ENCODE measurements at places on chromosomes 2 and 18. TPM values are rescaled to one million over a fixed set of nuclear protein-coding genes. Genes with fewer than 3 reads are reported as not detected.

DNA sequence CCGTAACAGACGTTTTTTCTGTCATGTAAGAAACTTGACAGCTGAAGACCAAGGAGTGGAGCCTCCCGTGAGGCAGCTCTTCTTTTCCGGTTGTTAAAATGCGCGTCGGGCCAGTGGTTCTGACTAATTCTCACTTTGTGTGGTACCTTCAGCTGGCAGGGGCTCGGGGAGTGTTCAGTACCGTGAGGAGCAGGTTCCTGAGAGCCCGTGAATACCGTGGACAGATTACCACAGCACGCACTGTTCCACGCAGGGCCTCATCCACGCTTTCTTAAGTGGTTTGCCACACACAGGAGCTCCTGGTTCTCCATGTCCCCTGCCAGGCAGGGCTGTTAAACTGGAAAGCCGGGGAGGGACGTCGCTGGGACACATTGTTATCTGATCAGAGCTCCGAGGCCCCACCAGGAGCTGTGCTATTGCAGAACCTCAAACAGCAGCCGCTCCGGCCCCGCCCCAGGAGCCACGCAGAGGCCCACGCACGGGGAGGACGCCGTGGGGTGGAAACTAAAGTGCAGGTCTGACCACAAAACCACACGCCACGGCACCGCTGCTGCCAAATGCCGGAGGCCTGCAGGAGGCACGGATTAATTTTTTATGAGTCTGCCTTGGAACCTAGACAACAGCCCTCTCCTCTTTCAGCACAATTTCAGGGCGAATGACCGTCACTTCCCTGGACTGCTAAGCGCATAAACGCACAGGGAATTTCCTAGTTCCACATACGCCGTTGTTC lies 43.3 kb downstream of the NFATC1 start:
- no peak for DNase-seq

- no peak for DNase-seq
These were observed 36.6 kb downstream of the SLC14A1 start for GRCh38 chr18:45760462-45761036.

DNA sequence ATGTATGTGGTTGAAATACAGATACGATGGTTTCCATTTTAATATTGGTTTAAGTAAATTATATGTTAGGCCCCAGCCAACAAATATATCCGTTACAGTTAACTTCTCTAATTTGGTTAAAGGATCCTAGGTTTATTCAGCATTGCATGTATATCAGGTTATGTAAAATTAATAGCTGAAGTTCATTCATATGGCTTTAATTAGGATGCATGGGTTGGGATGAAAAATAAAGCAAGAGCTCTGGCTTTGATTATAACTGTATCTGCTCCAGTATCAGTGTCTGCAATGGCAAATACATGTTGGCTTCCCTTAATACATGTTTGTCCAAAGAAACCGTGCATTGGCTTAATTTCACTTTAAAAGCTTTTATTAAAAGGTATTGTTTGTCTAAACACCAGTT lies 435.7 kb upstream of the SETBP1 start:
- DNase-seq: no peak

DNA sequence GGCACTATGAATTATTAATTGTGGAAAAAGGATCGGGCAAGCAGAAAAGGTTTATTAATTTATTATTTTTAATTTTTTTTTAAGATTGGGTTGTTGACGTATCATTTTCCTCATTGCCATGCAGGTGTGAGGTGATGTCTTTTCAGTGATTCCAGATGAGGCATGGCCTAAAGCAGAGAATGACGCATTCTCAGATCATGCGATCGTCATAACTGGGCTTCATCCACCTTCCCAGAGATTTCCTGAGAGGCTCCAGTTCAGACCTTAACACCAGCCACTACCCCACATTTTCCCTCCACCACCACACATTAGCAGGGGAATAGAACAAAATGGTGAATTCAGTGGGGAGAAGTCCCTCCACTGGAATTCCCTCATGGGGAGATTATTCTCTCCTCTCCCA lies 518.4 kb upstream of the SPHKAP start:
- no peak for DNase-seq

DNA sequence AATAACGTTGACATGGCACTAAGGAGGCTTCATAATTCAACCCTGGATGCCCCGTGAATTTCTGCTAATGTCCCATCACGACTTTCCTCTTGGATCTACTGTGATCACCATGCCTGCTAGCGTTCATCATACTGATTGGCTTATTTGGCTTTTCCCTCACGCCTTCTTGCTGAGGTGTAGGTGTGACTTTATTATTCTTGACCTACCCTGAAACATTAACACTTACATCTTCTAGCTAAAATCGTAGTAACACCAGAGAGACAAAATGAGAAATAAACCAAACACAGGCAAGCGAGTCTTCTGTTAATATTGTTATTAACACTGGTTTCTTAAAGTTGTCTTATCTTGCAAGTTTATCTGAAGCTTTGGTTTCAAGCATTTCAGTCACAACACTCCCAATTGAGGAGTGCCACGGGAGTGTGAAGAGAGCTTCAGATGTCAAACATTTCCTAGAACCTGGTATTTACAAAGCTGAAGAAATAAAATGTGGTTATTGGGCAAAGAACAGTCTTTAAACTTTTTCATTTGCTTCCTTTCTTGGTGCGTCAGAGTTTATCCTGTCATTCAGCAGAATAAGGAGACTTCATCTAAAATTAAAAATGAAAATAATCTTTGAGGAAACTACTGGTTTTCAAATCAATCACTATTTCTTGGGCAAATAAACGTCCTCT lies 15.4 kb upstream of the STAT1 start:
- DNase-seq: no peak

GRCh38 chr2:205171261-205171940 lies 510.9 kb upstream of the NRP2 start:
- no peak for DNase-seq

- DNase-seq: no peak
These were observed 5.1 kb downstream of the HNMT start for GRCh38 chr2:137969418-137969765.

DNA sequence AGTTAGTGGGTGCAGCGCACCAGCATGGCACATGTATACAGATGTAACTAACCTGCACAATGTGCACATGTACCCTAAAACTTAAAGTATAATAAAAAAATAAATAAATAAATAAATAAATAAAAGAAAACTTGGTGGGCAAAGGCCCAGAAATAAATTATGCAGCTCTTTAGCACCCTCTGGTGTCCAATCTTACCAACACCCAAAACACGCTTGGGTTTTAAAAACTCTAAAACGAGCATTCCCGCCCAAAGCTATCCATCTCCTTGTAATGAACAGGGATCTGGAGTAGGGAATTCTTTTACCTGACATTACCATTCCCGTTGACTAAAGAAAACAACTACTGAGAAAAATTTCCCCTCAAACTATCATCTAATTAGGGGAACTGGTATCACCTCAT lies 2005.9 kb upstream of the CELF4 start:
- no peak for DNase-seq

DNA sequence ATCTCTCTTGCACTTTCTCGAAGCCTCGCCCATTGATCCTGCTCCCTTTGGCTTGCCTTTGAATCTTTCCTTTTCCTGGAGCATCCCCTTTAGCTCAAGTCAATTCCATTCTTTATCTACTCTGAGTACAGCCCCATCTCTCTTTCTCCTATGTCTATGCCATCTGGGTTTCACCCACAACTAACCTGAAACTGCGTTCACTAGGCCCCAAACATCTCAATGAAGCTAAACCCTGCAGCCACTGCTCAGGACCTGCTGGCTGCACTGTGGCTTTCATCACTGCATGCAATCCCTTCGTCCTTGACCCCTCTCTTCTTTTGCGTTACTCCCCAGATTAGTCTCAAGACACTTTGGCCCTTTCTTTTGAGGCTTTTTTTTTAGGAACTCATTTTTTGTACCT lies 81.6 kb upstream of the CYRIA start:
- no peak for DNase-seq

- DNase-seq: no peak
These were observed 760.4 kb downstream of the ADCYAP1 start for GRCh38 chr18:1665079-1665478.

- no peak for DNase-seq
These were observed 215.7 kb downstream of the MGAT5 start for GRCh38 chr2:134469516-134470115.

- DNase-seq: no peak
These were observed 249.2 kb downstream of the NAPG start for GRCh38 chr18:10775026-10775425.

DNA sequence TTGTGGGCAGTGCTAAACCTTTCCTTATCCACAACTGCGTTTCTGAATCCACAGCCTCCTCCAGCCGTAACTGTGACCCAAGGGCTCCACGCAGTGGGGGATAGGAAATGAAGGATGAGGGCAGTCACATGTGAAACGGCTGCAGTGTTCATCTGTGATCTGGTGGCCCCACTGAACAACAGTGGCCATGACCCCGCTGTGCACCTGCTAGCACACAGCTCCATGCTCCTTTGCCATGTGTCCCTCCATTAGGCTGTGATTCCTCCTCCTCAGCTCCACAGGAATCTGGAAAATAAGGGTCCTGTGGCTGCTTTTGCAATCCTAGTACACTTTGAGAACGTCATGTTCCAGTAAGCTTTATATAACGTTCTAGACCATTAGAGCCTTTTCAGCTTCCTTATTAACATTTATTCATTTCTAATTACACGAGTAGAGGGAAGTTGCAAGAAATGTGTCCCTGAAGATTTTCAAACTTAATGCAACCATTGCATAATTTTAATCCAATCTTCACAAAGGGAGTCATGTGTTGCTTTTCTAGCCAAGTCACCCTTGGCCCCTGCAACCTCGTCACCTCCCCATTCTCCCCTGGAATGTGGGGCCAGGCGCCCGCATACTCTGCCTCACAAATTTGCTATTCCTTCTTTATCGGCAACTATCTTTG lies 7.1 kb upstream of the NAPG start:
- DNase-seq: no peak

DNA sequence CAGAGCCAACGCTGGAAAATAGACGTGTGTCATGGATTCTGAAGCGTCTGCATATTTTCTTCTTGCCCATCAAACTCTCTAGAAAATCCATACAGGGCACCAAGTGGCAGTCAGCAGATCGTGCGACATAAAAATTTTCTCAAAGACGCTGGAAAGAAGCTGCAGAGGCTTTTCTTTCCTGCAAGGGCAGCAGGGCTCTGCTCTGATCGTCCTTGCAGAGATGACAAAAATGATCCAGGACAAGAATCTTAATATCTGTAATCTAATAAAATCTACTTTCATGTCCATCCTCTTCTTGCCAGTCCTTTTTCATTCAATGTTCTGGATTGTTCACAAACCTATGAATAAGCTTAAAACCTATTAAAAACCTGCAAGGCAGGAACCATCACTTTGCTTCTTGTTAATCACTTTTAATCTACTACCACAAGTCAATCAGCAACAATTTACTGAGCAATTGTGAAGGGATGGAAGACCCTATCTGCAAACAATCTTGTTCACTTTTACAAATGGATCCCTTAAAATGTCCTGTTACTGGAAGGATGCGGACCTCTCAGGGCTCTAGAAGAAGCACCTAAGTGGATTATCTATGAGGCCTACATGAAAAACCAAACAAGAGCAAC lies 93.6 kb downstream of the MREG start:
- DNase-seq: no peak

- DNase-seq: no peak
These were observed 526 bp downstream of the CHN1 start for GRCh38 chr2:175004730-175004979.

DNA sequence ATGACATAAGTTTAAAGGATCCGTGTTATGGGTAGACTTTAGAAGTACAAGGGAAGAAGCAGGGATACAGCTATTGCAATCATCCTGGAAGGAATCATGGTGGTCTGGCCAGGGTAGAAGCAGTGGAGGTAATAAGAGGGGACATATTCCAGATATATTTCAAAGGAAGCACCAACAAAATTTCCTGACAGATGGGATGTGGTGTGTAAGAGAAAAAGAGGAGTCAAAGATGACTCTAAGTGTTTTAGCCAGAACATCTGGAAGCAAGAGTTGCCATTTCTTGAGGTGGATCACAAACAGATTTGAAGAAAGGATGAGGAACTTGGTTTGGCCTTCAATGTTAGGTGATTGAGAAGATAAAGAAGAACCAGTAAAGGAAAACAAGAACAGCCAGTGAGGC lies 133.1 kb upstream of the CTAGE1 start:
- DNase-seq: no peak

DNA sequence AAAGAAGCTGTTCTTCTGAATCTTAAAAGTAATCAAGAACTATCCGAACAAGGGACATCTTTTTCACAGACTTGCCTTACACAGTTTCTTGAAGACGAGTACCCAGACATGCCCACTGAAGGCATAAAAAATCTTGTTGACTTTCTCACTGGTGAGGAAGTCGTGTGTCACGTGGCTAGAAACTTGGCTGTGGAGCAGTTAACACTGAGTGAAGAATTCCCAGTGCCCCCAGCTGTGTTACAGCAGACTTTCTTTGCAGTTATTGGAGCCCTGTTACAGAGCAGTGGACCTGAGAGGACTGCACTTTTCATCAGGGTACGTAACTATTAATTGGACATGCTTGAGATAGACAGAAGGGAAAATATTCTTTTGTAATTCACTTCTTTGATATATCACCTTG lies 2.4 kb downstream of the MRPL44 start:
- no peak for DNase-seq

GRCh38 chr2:148719941-148720436 lies 75.4 kb downstream of the EPC2 start:
- no peak for DNase-seq

GRCh38 chr2:39164089-39164488 lies 43.2 kb upstream of the SOS1 start:
- DNase-seq: no peak

GRCh38 chr2:75381032-75381431 lies 179.7 kb downstream of the EVA1A start:
- DNase-seq: no peak

- DNase-seq: no peak
These were observed 42.5 kb upstream of the LCLAT1 start for GRCh38 chr2:30404319-30405259.

DNA sequence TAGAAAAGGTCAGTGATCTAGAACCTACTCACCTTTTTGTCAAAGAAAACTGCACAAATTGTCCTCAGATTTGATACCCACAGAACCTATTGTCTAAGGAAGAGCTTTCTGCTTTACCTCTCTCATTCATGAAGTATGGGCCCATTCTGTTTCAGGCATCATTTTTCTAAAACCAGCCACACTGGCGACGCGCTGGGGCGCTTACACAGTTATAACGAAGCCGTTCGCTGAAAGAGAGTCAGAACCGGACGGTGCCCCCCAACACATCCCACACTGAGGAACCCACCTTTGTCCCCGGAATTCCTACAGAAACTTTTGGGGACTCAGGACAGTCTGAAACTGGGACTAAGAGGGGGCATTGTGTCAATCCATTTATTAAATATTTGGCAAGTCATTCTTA lies 206.3 kb upstream of the HAAO start:
- peak; percentile 16 for DNase-seq

RNF125 gene
- total RNA-seq: 9.0 TPM

BMP10 gene
- total RNA-seq: 6.1 TPM

WDR43 gene
- 17.5 TPM for total RNA-seq

TRIM54 gene
- total RNA-seq: not detected

ASB18 gene
- total RNA-seq: not detected

MOB4 gene
- total RNA-seq: 5.8 TPM

COL4A4 gene
- 2.1 TPM for total RNA-seq

ELOA2 gene
- total RNA-seq: not detected

PIEZO2 gene
- total RNA-seq: 7.3 TPM

NYAP2 gene
- total RNA-seq: not detected

CELF4 gene
- not detected for total RNA-seq
